NCI-H226 (cell line): ENCODE measurements at places on chromosomes 3 and 15.

GRCh38 chr15:96670389-96670788 is 339.9 kb downstream of the NR2F2 start:
- peak; percentile 13 for DNase-seq

DNA sequence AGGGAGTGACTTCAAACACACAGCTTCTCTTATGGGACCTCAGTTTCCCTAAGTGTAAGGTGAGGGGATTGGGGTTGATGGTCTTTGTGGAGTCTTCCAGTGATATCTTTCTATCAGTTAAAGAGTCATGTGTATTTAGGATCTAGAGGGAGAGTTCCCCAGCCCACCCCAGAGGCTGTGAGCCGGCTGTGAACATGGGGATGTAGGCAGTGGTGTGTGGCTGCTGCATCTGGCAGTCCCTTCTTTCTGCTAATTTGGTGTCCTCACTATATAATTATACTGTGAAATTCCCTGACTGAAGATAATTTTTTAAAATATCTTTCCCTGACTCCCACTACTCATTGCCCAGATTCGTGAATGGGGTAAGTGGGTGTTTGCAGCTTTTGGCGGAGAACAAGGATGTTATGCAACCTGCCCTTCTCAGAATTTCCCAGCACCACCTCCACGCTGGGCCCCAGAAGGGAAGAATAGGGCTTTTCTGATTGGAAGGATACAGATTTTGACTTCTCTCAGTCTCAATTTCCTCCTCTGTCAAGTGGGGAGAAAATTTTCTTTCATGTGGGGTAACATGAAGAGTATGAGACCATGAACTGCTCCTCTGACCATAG is 79.0 kb upstream of the RASGRF1 start:
- DNase-seq, result no peak

DNA sequence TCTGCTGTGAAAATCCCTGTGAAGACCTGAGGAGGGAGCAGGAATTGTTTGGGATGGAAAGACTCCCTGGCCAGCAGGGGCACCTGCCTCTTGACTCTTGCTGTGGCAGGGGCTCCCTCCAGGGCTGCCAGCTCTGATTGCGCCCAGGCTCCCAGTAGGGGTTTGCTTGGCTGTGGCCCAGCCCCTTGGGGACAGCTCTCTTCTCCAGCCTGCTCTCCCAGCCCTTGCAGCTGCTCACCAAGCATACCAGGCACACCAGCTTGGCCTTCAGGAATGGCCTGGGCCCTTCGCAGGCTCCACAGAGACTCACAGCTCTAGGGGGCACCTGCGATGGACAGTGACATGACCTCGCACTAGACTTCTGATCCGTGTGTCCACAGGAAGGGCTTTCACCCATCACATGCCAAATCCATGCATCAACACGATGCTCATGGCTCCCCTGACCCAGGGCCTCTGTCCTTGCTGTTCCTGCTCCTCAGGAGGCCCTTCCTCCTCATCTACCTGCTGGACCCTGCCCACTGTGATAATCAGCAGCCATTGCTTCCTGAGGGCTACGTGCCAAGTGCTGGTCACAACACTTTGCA is 61.8 kb downstream of the SCN5A start:
- DNase-seq, result no peak

DNA sequence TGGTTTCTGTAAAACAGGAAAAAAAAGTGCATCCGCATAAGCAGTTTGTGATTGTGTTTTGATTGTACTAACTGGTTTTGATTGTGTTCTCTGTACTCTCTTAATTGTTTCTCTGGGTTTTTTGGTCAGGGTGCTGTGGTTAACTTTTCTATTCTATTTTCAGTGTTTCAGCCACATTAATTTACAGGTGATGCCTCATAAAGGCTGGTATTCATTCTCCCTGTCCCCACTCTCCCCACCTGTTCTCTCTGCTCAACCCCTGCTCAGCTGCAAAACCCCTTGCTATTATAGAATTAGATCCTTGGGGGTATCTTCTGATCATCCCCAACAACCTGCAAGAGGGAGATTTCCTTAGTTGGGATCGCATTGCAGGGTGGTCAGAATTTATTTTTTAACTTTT is 285.4 kb upstream of the AZI2 start:
- no peak for DNase-seq

GRCh38 chr3:23949784-23950183 is 4.7 kb downstream of the NR1D2 start:
- DNase-seq, result no peak

- DNase-seq, result peak; percentile 32
These were observed 928.1 kb downstream of the ROBO1 start for GRCh38 chr3:78839693-78840092.
